ENCODE measurements at places on chromosomes 1 and 21.

DNA sequence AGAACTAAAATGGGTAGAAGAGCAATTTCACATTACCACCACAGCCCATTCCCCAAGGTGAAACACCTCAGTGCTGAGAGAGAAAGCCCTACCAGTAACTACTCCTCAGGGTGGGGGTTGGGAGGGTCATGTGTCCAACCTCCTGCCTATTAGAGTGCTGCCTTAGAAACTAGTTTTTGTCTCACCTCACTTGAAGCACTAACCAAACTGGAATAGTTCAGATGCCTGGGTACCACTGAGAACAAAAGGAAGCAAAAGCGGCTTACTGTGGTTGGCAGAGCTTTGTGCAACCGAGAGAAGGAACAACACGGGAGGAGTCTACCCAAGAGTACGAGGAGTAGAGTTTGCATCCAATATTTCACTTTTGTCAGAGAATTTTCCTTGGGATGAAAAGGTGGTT is 1207.5 kb upstream of the ADGRL2 start:
- no peak for DNase-seq

DNA sequence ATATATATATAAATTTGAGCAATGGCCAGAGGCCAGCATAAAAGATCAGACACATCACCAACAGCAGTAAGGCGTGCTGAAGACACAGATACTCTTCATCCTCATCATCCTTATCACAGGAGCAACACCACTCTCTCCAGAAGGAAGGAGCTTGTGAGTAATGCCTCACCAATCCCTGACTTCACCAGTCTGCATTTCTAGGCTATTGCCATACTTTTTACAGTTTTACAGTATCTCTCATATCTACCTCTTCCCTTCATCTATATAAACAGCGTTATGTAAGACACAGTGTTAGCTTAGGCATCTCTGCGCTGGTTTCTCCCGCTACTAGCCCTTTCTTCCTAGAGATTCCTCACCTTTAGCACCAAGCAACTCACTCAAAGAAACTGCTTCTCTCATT is 2.4 kb upstream of the ABL2 start:
- DNase-seq, result no peak

DNA sequence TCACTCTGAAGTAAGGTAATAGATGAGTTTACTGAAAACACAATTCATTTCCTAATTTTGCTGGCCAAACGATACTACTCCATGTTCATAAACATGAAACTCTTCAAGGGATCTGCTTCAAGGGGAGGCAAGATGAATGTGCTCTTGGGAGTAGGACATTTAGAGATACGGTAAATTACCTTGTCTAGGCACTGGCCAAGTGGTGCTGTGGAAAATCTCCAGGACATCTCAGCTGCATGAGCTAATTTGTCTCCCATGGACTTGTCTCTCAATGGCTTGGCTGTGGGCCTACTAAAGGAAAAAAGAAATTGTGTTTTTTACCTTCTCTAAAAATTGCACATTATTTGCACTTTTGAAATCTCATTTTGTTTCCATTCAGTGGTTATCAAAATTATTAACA is 780.6 kb downstream of the LTN1 start:
- no peak for DNase-seq

DNA sequence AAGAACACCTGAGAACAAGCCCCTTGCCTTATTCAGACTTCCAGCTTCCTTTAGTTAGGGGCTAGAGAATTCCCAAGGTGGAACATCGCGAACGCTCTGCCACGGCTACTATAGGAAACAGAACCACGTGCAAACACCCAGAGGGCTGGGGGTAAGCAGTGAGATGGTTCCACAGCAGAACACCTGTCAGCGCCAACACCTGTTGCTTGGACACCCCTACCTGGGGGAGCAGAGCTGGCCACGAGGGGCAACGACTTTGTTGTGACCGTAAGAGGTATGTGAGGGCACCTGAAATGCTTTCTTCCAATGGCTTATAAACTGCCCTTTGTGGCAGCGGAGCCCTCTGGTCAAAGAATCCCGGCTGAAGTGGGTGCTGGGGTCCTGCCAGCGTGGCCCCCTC is 50.7 kb downstream of the MRPL37 start:
- no peak for DNase-seq

DNA sequence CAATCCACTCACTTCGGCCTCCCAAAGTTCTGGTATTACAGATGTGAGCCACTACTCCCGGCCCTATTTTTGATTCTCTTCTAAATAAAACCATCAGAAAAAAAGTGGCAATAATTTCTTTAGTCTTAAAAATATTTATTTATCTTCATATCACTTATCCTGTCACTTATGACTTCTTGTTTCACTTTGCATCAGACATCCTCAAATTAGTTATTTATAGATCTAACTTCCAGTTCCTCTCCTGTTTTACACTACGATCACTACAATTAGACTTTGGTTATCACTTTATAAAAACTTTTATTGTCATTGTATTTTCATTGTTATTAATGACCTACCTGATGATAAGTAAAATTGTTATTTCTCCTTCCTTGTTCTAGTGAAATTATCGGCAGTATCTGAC is 783.4 kb upstream of the BRINP3 start:
- no peak for DNase-seq

GRCh38 chr1:198467342-198467741 is 73.1 kb downstream of the ATP6V1G3 start:
- no peak for DNase-seq

DNA sequence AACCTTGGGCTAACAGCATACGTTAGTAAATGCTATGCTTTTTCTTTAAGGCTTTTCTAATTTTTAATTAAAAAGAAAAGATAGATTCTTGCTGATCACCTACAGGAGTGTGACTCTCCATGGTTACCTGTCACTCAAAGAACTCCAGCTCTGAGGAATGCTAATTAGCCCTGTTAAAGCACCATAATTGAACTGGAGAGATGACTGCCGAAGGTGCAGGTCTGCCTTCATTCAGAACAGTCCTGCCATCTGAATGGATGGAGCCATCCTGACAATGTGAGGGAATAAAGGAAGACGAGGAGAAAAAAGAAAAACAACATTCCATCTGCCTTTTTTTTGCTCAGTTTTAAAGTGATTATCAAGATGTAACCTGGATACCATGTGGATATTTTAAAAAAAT is 94.6 kb downstream of the ATP6V1G3 start:
- no peak for DNase-seq

- DNase-seq, result peak; percentile 10
These were observed 33.3 kb downstream of the RCC2 start for GRCh38 chr1:17405898-17406759.

- no peak for DNase-seq
These were observed 170.0 kb downstream of the GALNT2 start for GRCh38 chr1:230237009-230237370.

DNA sequence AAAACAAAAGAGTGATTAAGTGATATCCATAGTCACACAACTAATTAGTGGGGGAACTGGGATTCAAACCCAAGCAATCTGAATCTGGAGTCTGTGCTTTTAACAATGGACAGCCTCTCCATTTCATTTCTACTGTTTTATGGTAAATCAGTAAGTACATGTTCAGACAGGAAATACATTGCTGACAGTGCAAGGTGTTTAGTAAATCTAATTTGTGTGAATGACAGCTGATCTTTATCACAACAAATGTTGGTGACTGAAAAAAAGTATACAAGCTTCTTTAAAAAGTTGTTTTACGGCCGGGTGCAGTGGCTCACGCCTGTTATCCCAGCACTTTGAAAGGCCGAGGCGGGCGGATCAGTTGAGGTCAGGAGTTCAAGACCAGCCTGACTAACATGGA is 20.6 kb downstream of the DONSON start:
- DNase-seq, result no peak

DNA sequence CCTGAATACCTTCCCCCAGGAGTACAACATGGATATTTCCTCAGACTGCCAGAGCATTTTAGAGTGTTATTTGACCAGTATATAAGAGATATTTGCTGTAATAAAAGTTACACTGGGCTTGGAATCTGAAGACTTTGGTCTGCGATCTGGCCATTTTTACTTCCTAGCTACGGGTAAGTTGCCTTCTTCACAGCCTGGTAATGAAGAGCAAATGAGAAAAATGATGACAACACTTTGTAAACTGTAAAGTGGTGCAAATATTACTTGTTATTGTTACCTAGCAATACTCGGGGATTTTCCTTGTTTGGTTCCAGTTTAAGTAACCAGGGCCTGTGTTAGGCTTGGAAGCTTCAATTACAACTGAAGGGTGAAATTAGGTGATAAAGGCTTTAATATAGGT is 180.8 kb upstream of the LMO4 start:
- no peak for DNase-seq

GRCh38 chr1:205632669-205633169 is 908 bp upstream of the ELK4 start:
- no peak for DNase-seq

GRCh38 chr21:25573409-25574206 is 33.7 kb downstream of the MRPL39 start:
- no peak for DNase-seq

- DNase-seq, result no peak
These were observed 20.2 kb downstream of the LDLRAP1 start for GRCh38 chr1:25563330-25564215.

DNA sequence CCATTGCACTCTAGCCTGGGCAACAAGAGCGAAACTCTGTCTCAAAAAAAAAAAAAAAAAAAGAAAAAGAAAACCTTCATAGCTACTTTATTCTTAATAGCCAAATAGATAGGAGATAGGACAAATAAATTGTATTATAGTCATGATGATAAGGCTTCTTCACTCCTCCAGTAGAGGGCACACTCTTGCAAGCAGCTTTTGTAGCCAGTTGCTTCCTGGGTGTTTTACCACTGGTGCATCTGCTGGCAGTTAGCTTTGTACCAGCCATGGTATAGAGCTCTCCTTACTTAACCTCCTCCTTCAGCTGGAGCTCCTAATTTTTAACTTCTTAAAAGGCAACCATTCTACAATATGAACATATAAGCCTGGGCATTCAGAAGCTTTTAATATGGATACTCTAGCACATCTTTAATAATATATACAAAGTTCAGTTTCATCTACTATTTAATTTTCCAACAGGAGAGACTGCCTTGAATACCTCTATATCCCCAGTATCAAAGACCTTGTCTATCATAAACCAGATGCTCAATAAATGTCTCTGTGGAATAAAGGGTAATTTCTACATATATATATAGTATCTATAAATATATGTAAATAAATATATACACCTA is 35.8 kb downstream of the EVI5 start:
- no peak for DNase-seq

GRCh38 chr1:245880754-245881403 is 626.2 kb downstream of the SMYD3 start:
- no peak for DNase-seq

DNA sequence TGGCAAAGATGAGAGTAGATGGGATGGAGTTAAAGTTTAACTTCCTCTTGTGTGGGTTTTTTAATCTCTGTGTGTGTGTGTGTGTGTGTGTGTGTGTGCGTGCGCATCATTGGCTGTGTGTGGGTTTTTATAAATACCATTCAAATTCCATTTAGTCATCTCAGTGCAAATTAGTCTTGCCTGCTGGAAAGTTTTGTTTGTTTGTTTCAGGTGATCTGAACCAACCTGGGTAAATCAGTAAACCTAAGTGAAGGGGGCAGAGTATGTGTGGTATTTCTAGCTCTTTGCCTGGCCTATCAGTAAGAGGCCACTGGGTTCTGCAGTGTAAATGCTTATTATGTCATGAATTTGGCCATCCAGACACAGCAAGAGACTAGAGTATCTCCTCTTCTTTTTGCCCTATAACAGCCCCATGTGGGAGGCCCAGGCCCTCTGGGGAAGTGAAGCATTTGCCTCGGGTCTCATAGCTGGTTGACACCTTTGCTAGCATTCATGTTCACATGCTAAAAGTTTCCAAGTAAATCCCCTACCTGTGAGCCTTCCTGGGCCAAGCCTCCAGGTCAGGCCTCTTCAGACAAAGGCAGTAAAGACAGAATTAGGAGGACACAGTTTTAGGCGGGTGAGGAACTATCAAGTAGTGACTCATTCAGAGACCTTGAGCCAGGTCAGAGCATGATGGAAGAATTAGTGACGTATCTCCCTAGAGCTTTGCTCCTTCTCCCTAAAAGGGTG is 14.7 kb downstream of the INTS3 start:
- DNase-seq, result no peak

GRCh38 chr1:21857142-21857839 is 45.2 kb downstream of the LDLRAD2 start:
- DNase-seq, result no peak

DNA sequence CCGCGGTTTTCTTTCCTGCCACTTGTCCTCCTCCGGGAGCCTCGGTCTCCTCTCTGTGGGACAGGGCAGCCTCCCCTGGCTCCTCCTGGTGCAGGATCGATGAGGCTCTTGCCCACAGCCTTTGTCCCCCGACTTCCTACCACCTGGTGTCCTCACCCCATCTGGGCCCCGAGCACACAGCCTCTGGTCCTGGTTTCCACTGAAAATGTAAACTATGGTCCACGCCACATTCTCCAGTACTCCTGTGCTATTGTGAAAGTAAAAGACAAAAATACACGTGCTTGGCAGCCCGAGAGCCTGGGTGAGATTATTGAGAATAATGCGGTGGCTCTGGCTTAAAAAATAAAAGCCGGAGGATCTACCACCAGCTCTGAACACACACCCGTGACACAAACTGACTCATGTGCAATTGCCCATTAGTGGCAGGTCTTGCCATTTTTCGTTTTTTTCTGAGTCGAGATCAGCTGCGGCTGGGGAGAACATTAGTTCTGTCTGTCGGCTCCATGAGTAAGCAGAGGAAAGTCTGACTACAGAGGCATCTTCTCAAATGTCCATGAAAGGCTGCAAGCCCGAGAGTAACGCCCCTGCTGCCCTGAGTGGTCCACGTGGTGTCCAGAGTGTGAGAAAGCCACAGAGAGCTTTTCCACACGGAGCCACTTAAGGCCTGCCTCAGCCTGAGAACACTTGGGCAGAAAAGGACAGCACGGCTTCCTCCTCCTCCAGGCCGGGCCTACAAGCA is 5.7 kb upstream of the COL6A2 start:
- DNase-seq, result no peak

DNA sequence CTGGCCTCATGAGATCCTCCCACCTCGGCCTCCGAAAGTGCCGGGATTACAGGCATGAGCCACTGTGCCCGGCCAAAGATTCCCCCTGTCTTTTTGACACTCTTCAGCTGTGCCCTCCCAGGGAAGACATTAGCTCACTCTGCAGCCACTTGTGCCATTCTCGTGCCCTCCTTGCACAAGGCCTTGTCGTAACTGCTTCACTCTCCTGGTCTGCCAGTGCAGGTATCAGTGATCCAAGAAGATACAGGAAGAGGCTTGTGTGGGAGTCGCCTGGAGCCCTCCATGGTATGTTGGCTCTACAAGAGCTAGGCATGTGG is 22.0 kb upstream of the WDR26 start:
- no peak for DNase-seq

DNA sequence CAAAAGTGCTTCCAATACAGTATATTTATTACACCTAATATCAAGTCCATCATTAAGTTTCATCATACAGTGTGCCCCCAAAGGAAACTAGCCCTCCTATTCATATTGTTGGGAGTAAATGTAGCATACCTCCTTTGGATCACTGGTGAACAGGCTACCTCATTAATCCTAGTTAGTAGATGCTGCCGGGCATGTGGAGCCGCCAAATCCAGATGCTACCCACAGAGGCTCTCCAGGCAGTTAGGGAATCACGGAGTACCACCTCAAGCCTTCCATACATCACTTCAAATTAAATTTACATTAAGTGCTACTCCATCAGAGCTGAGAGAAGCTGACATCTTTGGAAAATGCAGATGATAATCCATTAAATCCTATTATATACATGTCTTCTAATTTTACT is 121.7 kb upstream of the FOXD3 start:
- DNase-seq, result no peak

GRCh38 chr1:119771770-119772169 is 3.1 kb upstream of the HMGCS2 start:
- no peak for DNase-seq
